ENCODE measurements at places on chromosomes 5 and 9.

DNA sequence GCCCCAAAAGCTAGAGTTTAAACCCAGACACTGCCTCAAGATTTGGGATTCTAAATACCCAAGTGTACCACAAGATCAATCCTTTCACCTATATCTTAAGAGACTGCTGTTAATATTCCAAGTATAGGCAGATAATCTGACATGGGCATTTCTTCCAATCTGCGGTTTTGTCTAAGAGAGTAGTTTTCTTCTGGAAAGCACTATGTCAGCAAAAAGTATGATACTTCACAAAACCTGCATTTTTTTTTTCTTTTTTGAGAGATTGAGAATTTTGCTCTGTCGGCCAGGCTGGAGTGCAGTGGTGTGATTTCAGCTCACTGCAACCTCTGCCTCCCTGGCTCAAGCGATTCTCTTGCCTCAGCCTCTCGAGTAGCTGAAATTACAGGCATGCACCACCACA lies 190.7 kb upstream of the TYRP1 start:
- DNase-seq: no peak

DNA sequence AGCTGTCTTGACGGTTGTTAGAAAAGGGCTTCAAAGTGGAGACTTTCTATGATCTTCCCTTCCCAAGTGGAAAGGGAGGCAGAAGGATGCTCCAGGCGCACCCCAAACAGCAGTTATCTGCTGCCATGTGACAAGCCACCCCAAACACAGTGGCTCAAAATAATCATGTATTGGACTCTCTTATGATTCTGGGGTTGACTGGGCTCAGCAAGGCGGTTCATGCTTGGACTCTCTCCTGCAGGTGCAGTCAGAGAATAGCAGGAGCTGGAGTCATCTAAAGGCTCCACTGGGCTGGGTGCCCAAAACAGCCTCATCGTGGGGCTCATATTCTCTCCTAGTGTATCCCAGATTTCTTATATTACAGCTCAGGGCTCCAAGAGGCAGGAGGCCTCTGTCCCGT lies 177.6 kb upstream of the IER5L start:
- DNase-seq: no peak

DNA sequence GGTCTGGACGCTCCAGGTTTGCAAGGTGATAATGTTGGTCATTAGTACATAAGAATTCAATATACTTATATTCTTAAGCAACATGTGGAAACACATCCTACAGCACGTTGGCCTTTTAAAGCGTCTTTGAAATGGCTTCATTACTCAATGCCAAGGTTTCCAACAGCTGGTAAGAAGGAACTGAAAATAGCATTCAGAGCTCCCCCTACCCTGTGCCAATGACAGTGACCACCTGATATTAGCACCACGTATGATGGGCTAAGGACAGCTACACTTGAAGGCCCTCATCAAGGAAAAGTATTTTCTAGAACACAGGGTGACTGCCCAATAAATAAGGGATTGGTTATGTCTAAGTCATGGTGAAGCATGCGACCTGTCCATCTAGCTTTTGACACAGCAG lies 9.9 kb downstream of the ZNF622 start:
- DNase-seq: no peak

- peak; percentile 22 for DNase-seq
Observed at GRCh38 chr5:90932052-90932699, 373.6 kb downstream of the ADGRV1 start.

DNA sequence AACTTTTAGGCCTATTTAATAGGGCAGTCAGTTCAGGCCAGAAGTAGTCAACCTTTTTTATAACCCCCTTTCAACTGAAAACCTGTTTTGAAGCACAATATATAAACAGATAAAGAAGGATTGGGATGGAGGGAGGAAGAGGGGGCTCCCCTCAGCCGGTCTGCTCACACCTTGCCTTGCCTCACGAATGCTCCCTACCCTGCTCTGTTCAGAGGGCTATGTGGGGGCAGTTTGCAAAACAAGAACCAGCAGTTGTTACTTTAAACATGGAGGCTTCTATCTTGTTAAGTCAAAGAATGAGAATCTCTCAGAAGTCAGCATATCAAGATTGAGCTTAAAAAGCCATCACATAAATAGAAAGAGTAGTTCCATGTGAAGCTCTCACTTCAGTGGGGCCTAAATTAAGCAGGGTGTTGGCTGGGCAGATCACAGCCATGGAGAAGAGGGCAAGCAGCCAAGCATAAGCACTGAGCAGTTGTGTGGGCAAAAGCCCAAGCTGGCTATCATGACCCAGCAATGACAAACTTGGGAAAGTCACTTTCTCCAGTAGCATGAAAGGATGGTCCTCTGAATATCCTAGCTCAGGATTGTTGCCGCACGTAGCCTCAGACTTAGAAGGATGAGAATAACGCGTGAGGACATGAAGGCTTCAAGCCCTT lies 70.6 kb downstream of the ALDH1A1 start:
- DNase-seq: no peak

DNA sequence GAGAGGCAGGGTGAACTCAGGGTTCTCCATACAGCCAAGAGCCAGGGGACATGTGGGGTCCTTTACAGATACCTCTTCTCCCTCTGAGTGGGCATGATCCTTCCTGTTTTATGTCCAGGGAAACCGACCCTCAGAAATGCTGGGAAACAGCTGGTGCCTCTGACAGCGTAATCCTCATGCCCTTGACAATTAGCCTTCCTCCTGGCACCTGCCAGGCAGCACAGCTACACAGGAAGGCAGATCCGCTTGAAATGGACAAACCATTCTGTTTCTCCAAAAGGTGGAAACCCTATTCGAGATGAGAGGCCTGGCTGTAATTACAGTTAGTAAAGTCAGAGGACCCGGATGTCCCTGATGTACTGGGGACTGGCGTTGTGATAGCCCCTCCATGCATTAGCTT lies 7.2 kb downstream of the ERGIC1 start:
- DNase-seq: no peak

DNA sequence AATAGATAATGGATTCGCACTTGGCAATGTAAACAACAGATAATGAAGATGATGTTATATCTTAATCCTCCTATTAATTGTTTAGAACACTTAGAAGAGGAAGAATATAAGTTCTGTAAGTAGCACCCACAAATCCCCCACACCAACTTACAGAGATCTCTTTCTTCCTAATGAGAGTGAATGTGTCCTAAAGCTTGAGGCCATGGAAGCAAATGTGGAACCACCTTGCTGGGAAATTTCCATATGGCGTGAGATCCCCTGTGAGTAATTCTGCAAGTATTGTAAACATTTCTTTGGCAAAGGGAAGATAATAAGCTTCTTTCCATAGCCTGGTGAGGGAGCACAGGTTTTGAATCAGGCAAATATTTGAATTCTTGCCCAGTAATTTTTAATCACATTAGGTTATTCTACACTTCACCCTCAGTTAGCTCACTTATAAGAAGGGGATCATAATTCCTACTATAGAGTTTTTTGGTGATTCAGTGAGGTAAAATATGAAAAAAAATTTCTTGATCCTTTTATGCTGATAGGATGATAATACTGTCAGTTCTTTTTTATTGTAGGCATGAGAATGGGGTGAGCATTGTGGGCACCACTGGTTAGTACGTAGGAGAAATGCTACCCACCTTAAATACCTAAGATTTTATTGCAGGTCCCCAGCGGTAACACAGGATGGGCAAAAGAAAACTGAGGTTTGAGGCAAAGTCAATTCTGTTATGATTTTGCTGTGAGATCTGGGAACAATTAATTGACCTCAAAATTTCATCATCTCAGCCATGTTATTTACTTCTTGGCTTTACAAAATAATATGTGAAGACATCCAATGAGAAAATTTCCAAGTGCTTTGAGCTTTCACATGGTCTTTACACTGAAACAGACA lies 574.8 kb downstream of the PSAT1 start:
- no peak for DNase-seq

- no peak for DNase-seq
Observed at GRCh38 chr9:134469041-134469875, 143.0 kb downstream of the RXRA start.

- DNase-seq: no peak
Observed at GRCh38 chr5:139761501-139761900, 34.1 kb upstream of the PSD2 start.

- no peak for DNase-seq
Observed at GRCh38 chr5:139360384-139360783, 18.7 kb downstream of the PAIP2 start.

- no peak for DNase-seq
Observed at GRCh38 chr9:123305879-123306278, 37.5 kb upstream of the STRBP start.
